EH (cell line): ENCODE measurements at places on chromosomes 5 and 9.
A peak's percentile ranks its signal among the peaks of the same experiment; 100 is the strongest.

DNA sequence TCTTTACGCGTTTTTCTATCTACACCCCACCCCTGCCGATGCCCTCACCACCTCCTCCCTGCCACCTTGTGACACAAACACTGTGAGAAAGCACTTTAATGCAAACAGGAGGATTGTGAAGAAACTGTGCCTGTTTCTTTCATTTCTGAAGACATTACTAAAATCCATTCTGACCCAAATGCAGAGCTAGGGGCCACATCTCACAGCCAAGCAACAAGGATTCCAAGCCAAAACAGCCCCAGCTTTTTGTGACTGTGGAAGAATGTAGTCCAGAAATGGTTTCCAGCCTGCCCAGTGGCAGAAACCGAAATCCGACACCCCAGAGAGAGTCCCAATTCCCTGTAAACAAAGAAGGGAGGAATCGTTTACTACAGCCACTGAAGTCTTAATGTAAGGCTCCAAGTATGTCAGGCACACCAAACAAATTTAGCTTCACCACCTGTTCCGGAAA is 190.9 kb downstream of the TTC39B start:
- no peak for DNase-seq

GRCh38 chr5:54186108-54186507 is 124.3 kb downstream of the ARL15 start:
- DNase-seq, result no peak

GRCh38 chr5:162657076-162657475 is 589.5 kb downstream of the GABRG2 start:
- no peak for DNase-seq

DNA sequence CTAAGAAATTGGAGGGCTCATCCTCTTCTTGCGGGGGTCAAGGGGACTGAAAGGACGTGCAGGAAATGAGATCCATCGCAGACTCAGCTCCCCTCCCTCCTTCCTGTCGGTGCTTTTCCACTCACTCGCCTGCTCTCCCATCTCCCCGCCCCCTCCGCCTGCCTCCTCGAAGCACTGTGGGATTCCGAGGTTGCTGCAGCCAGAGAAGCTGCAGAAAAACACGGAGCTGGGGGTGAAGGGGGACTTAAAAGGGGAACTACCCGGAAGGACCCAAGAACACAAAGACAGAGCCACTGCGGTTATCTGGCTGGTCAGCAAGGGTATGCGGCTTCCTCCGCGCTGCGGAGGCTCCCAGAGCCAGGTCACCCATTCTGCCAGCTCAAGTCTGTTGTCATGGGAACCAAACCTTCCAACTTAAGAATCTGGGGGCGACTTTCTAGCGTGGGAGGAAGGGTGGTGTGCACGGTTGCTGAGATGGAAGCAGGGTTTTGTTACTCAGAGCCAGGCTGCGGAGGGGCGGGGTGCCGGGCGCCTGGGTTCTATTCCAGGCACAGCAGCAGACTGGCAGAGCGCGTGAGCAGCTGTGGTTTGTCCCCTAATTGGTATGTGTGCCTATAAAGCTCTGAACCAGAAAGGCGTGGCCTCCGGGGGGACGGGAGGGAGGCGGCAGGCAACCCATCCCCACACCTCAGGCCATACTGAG is 24.9 kb downstream of the PCDHGC5 start:
- DNase-seq, result peak; percentile 91

- peak; percentile 51 for DNase-seq
Observed at GRCh38 chr9:107487521-107488374, 1.8 kb downstream of the KLF4 start.

DNA sequence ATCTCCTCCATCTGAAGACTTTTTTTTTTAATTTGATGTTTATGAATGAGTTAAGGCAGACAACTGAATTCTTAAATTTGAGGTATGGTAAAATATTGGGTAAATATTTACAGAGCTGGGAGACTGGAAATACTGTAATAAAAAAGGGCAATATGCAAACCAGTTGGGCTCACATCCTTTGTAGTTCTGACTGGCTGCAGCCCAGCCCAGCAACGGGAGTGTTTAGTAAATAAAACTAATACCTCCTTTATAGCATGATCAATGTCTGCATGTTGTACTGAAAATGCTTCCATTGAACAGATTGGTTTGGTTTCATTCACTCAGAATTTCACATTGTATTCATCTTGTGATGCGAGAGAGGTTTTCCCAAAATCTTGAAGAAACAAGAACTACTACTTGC is 365.0 kb downstream of the DMRT2 start:
- no peak for DNase-seq

DNA sequence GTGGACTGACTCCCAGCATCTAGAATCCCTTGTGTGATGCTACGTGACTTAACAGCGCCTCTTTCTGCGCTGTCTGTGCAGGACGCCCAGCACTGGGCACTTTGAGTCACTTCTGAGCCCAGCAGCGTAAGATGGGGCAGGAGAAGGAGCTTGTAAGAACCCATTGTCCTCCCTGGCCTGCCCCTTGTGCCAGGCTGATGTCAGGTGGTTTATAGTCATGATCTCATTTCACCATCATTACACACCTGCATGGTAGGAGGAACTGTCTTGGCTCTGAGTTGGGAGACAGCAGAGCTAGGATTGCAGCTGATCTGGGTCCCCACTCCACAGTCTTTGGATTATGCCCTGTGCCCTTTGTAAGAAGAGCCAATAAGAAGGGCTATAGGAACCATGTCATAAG is 12.2 kb downstream of the ERGIC1 start:
- no peak for DNase-seq

DNA sequence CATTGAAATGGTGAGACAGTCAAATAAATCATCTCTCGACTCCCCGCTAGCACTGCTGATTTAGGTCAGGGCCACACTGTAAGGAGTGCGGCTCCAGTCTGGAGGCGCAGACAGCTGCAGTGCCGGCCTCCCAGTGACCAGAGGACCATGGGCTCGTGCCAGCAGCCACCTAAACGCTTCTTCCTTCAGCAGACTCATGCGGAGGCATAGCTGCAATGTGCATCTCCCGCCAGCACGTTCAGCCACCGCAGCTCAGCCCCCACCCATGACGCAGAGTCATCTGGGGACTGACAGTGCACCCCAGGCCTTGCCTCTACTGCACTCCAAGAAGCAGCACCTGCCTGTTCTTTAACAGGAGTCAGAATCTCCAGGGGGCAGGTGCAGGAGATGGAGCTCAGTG is 13.6 kb upstream of the MAPK9 start:
- no peak for DNase-seq

DNA sequence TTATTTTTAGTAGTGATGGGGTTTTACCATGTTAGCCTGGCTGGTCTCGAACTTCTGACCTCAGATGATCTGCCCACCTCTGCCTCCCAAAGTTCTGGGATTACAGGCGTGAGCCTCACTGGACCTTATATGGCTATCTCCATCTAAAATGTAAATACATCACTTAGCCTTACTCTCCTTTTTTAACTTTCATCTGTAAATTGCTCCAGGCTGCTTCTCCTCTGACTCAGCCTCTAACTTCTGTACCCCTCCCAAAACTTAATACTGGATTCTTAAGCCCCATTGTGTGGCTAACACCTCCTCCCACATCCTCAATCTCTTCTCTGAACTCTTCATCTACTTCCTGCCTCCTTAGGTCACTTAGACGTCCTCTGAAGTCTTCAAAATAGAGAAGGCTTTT is 4.0 kb downstream of the SNX30 start:
- DNase-seq, result peak; percentile 91

GRCh38 chr5:43215073-43215631 is 23.1 kb downstream of the NIM1K start:
- DNase-seq, result peak; percentile 37

GRCh38 chr5:68424799-68425537 is 209.4 kb downstream of the PIK3R1 start:
- DNase-seq, result peak; percentile 73

DNA sequence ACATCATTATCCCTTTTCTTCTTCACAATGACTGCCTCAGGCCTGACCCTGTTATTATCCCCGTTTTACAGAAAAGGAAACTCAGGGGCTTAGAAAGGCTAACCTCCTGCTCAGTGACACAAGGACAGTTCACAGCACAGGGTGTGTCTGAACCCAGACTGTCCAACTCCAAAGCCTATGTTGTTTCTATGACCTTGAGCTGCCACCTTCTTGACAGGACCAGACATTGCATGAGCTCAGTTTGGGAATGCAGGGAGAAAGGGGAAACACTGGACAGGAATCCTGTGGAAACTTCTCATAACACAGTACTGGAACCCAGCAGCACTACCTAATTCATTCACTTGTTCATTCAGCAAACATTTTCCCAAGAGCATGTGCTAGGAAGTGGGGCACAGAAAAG is 472.8 kb downstream of the CDK5RAP2 start:
- no peak for DNase-seq

- DNase-seq, result peak; percentile 58
Observed at GRCh38 chr9:113609562-113610318, 146.2 kb downstream of the RGS3 start.

DNA sequence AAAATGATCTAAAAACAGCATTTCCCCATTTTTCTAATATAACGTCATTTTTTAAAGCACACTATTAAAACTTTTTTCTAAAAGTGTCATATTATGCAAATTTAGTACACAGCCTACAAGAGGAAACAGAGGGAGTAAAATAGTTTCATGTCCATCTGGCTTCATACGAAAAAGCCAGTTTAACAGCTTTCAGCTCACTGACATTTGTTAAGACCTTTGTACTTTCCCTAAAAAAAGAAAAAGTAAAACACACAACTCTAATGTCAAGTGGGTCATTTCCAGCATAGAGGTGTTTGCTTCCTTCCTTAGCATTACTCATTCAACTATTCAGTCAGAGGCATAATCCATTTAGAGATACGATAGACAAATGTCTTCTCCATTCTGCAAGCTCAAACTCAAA is 49.4 kb downstream of the ABHD17B start:
- no peak for DNase-seq

DNA sequence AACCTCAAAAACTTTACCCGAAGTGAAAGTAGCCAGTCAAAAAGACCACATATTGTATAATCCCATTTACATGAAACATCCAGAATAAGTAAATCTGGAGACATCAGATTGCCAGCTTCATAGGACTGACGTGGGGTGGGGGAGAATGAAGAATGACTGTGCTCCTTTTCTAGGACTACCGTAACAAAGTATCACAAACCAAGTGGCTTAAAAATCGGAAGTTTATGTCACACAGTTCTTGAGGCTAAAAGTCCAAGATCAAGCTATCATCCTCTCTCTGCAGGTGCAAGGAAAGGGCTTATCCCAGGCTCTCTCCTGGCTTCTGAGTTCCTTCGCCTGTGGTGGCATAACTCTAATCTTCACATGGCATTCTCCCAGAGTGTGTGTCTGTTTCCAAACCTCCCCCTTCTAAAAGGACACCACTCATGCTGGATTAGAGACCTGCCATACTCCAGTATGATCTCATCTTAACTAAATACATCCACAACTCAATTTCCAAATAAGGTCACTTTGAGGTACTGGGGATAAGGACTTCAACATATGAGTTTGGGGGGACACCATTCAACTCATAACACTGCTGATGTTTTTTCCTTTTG is 25.5 kb downstream of the ADAM19 start:
- peak; percentile 71 for DNase-seq

DNA sequence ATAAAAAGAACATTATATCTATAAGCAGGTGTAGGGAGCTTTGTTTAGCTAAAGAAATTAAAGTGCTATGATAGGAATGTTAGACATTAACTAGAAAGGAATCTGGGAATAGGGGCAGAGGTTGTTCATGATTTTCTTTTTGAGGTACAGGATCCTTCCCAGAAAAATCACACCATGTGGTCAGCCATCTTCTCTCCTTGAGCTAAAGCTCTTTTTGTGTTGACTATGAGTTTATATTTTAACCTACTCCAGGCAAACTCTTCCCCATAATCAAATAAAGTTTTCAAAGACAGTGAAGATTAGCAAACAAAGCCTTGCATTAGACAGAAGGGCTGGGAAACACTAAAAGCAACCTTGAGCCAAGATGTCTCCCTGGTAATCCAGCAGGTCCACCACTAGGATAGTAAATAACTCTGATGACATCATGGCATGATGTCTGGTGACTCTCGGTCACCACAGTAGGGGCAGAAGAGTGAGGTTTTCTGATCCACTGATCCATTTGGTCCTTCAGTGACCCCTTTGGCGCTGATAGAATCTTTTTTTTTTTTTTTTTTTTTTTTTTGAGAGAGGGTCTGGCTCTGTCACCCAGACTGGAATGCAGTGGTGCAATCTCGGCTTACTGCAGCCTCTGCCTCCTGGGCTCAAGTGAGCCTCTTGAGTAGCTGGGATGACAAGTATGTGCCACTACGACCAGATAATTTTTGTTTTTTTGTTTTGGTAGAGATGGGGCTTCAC is 30.6 kb upstream of the IL6ST start:
- peak; percentile 32 for DNase-seq

GRCh38 chr9:126225611-126226609 is 100.7 kb upstream of the MVB12B start:
- no peak for DNase-seq

DNA sequence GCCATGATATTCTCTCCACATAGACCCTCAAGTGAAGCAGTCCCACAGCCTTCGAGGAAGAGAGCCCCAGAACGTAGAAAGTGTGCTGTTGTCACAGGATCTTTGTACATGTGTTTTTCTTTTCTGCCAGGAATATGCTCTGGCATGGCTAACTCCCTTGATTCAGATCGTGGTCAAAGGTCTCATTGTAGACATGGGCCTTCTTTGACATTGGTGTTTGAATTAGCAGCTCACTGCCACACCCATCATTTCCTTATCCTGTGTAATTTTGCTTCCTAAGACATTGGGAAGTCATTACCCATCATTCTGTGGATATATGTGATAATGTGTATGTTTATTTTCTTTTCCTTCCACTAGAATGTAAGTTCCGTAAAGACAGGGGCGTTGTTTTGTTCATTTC is 25.5 kb downstream of the MTRR start:
- DNase-seq, result no peak

- peak; percentile 76 for DNase-seq
Observed at GRCh38 chr5:134511796-134512660, 13.4 kb upstream of the JADE2 start.

GRCh38 chr9:5488221-5489008 is 21.9 kb upstream of the PDCD1LG2 start:
- DNase-seq, result no peak

- DNase-seq, result no peak
Observed at GRCh38 chr9:38761999-38762398, 42.1 kb upstream of the FAM240B start.

GRCh38 chr5:170263906-170264305 is 31.1 kb downstream of the C5orf58 start:
- no peak for DNase-seq

- DNase-seq, result no peak
Observed at GRCh38 chr9:29701971-29702370, 2128.7 kb upstream of the C9orf72 start.

GRCh38 chr5:172717481-172718195 is 53.4 kb downstream of the DUSP1 start:
- DNase-seq, result no peak

DNA sequence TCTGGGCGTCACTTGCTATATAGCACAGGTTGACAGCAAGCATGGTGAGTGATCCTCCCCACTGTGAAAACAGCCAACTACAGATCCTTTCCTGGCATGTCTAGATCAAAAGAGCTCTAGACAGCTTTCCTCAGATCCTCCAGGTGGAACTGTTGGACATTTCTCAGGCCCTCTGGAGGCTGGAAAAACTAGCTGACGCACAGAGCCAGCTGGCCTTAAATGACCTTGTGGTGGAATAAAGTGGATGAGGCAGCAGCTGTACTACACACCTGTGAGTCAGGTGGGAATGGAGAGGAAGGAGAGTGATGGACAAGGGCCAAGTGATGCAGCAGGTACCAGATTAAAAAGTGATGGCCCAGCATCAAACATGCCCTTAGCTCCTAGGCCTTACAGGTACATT is 172.7 kb downstream of the TRIM32 start:
- DNase-seq, result no peak
